ENCODE measurements at places on chromosomes 13 and 19.

- DNase-seq: peak; percentile 45
Observed at GRCh38 chr13:100128373-100128772, 39.5 kb downstream of the PCCA start.

GRCh38 chr19:30896554-30896953 lies 452.7 kb downstream of the TSHZ3 start:
- no peak for DNase-seq

DNA sequence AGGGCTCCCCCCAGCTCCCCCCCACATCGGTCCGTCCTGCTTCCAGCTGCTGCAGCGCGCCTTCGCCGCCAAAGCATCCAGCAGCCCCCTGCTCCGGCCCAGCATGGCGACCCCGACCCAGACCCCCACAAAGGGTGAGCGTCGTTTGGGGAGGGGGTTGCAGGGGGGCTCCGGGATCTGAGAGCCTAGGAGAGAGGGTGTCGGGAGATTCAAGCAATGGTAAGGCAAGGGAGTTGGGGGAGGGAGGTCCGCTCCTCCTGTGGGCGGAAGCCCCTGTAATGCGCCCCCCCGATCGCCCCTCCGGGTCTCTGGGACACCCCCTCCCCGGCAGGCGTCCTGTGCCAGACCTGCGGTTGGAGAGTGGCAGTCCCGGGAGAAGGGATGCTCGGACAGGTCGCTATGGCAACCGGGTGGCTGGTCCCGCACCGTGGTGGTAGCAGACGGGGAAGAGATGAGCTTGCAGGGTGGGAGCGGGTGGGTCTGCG lies at the start of gene FXYD7:
Gene FXYD7 (plus strand): TSS at position 25 of the 485 bp plus-strand sequence. CDS start 79 bp downstream, at position 104.
- DNase-seq: no peak

DNA sequence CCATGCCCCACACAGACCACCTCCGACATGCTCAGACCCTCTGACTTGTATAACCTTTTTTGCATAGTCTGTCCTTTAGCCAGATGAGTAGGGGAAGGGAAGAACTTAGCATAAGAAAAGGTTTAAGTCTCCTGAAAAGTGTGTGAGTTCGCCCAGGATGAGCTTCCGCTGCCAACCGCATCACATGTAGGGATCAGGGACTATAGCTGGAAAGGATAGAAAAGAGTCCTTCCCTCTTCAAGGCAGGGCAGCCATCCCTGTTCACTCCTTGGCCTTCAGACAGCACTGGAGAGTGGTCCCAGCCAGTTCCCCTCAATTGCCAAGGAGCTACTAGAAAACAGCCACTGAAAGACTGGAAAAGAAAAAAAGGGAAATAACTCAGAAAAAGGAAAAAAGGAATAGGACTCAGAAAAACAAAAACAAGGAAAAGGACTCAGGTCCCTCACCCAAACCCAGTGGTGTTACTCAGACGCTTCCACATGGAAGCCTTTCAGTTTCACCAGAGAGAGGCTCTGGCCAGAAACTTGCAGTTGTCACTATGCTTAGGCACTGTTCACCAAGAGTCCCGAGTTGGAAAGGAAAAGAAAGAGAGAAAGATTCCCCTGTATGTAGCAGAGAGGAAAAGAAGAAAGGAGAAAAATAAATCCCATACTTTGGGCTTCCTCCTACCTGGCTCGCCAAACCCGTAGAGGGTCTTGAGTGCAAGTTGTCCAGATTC lies 5.6 kb upstream of the TM9SF2 start:
- no peak for DNase-seq

GRCh38 chr13:27980280-27980998 lies 8.1 kb downstream of the URAD start:
- DNase-seq: no peak

- peak; percentile 42 for DNase-seq
Observed at GRCh38 chr19:3129112-3129511, 6.7 kb upstream of the GNA15 start.

DNA sequence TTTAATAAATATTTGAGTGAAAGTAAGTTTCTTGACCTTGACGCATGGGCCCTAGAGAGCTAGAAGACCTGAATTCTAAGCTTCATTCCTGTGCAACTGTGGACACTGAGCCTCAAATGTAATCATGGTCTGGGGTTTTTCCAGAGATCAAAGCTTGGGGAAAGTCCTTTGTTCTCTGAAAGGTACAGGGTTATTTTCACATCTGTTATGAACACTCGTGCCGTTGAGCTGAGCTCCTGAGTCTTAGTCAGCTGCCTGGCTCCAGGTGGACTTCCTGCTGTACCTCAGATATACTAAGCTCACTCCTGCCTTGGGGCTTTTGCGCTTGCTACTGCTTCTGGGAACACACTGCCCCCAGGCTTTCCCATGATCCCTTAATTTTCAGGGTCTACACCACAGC lies 7.5 kb upstream of the ZBTB32 start:
- DNase-seq: no peak

DNA sequence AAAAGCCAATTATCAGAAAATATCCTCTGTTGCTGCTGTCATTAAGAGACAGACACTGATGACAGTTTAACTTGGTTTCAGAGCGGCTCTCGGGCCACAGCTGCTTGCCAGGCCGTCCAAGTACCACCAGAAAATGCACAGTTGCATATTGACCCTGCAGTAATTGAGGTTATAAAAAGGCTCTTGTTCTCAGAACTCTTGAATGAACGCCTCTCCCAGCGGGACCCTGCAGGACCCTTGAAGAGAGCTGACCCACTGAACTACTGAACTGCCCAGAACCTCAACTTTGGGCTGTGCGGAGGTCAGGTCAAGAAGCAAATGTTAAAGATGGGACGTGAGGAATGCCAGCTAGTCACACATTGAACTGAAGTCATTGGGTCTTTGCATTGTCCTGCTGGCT lies 1559.0 kb upstream of the SLC10A2 start:
- DNase-seq: no peak

DNA sequence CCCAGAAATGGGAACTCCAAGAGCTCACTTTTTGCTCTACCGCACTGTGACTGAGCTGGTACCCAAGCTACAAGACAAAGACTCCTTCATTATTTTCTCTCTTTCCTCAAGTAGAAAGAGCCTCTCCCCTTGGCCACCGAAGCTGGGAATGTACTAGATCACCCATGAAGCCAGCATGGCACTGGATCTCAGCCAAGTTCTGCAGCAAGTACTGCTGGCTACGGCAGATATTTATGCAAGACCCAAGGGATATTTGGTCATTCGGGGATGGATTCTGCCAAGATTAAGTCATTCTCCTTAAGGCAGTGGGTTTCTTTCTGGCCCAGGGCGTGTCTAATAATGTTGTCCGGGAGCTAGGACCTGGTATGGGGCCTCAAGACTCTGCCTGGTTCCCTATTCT lies 633.5 kb downstream of the SLITRK1 start:
- no peak for DNase-seq

GRCh38 chr13:83232626-83233025 lies 649.6 kb downstream of the SLITRK1 start:
- no peak for DNase-seq

DNA sequence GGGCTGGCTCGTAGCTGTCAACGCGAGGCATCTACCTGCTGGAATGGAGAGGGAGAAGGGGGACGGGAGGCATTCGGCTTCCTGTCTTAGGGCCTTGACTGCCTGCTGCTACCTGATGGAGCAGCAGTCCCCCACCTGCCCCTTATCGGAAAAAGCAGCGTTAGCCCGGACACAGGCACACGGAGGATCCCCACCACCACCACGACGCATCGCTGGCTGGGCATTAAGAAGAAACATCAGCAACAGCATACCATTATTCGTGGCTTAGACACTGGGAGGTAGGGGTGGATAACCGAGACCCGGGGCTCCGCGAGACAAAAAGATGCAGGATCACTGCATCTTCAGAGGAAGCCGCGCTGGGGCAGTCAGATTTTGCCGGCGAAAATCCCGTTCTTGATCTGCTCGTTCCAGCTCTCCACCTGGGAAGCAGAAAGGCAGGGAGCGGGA lies 1.1 kb downstream of the COX6B2 start:
- no peak for DNase-seq

DNA sequence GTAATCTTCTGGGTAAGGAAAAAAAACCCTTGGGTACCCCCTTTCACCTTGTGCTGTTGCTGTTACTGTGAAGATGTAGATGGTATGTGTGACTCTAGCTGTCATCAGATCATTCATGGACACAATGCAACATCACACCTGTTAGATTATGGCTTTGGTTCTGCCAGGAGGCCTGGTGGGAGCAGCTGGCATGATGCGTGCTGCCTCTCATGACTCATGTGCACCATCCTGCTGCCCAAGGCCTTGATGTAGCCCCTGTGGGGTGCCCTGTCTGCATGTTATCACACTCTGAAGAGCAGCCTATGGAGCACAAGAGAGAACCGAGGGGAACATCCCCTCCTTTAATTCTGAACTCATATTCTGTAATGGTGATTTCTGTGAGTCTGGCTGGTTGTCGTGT lies 57.7 kb upstream of the TEX29 start:
- no peak for DNase-seq

- no peak for DNase-seq
Observed at GRCh38 chr19:48819366-48819816, 8.6 kb upstream of the BCAT2 start.

GRCh38 chr13:43077906-43078305 lies 54.5 kb downstream of the DNAJC15 start:
- no peak for DNase-seq

- peak; percentile 47 for DNase-seq
Observed at GRCh38 chr19:13841962-13842290, 35.0 kb upstream of the NANOS3 start.

GRCh38 chr13:45040622-45041021 lies 51.3 kb downstream of the GPALPP1 start:
- no peak for DNase-seq
